ENCODE measurements at places on chromosomes 1 and 21. TPM values are rescaled to one million over a fixed set of nuclear protein-coding genes. Genes with fewer than 3 reads are reported as not detected.

DNA sequence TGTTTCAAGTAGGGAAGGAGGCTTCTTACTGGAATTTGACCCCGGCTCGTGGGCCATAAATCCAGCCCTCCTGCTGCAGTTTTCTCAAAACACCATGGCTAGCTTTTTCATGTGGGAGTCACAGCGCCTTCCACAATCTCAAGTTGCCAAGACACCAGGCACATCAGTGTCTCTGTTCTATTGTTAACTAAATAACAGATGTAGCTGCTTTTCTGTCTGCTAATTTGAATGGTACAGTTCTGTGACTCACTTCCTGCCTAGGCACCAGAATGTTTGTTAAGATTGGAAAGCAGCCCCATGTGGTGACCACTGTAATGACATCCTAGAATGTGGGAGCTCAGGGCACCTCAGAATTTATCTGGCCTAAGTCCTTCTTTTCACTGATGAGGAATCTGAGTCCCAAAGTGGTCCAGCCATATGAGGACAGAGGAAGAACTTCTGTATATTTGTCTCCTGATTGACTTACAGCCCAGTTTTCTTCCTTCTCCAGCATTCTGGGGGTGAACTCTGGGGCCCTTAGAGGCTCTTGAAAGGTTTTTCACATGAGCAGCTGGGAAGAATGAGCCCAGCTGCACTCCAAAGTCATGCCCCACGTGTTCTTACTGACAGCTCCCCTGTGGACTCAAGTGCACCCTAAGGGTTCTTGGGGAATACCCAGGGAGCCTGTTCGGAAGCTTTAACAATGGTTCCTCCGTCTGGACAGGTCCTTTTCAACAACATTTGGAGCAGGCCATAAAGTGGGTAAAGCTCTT lies 27.5 kb downstream of the TRIM45 start:
- no peaks in the 10 kb centered on the region for H3K27me3 ChIP-seq
- no peaks in the 10 kb centered on the region for H3K4me1 ChIP-seq
- H3K27ac ChIP-seq = peak overlapping the region; percentile 45
- peak; percentile 66 for DNase-seq
- H3K36me3 ChIP-seq = peaks cover 17% of the 10 kb centered on the region

DNA sequence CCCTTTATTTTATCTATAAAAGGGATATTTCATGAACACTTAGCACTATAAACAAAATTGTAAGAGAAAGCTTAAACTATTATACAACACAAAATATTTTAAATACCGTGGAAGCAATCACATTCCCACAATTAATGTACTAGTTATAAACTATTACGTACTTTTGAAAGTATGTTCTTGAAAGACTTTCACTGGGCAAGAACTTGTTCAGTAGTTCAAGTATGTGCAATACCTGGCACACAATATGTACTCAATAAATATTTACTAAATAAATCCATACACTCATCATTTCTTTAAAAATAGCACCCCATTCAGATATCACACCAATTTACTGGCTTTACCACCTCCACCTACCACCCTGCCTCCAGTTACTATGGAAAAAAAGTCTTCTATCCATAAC lies 12.6 kb upstream of the FMO2 start:
- no peak overlapping the region for H3K4me3 ChIP-seq
- DNase-seq = no peak
- H3K4me1 ChIP-seq = no peaks in the 10 kb centered on the region
- H3K36me3 ChIP-seq = no peaks in the 10 kb centered on the region

GRCh38 chr1:230196077-230196476 lies 129.0 kb downstream of the GALNT2 start:
- no peak overlapping the region for H3K27ac ChIP-seq
- no peak for DNase-seq
- H3K4me1 ChIP-seq = no peaks in the 10 kb centered on the region
- no peaks in the 10 kb centered on the region for H3K36me3 ChIP-seq
- no peak overlapping the region for H3K4me3 ChIP-seq
- H3K27me3 ChIP-seq = no peaks in the 10 kb centered on the region

DNA sequence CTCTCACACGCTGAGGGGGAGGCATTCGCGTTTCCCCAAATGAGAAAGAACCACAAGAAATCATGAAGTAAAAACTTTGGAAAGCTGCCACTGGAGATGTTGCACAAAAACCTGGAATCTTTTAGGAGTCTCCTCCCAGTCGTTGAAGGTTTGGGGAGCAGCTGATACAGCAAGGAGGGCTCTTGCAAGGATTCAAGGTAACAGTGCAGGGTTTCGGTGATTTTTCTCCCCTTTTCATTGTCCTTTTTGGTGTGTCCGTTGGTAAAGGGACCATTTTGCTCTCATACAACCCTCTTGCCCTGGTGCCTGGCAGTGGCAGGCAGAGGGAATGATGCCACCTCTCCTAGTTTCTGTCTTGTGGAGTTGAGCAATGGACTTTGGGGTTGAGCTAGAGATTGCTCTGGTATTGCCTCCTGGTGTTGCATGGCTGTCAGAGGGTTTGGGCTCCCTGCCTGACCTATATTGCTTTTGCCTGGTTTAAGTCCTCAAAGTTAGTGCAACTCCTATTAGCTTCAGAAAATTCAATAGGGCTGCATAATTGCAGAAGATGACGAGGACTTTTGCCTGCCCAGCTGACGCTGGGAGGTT lies 872 bp downstream of the BRINP2 start:
- no peak for DNase-seq
- no peak overlapping the region for H3K27ac ChIP-seq
- H3K36me3 ChIP-seq = no peaks in the 10 kb centered on the region
- no peaks in the 10 kb centered on the region for H3K4me1 ChIP-seq

DNA sequence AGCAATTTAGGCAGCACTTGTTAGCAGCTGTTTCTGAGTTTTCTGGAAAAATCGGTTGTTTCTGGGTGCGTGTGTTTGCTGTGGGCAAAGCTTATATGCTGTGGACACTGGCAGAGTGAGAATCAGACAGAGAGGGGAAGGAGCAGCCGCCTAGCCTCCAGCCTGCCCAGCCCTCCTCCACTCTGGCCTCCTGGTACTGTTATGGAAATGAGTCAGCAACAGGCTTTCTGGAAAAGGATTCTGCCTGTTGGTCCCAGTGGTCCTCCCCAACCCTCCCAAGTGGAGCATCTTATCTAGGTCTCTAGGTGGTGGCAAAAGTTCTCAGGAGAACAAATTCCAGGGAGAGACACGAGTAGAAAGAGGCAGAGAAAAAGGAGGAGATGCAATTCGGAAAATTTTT lies 42.2 kb upstream of the GOLT1A start:
- no peaks in the 10 kb centered on the region for H3K4me1 ChIP-seq
- no peaks in the 10 kb centered on the region for H3K36me3 ChIP-seq
- DNase-seq = no peak
- no peaks in the 10 kb centered on the region for H3K27me3 ChIP-seq

- no peaks in the 10 kb centered on the region for H3K4me1 ChIP-seq
- H3K36me3 ChIP-seq = no peaks in the 10 kb centered on the region
- H3K27ac ChIP-seq = no peak overlapping the region
- no peaks in the 10 kb centered on the region for H3K27me3 ChIP-seq
- DNase-seq = no peak
- H3K4me3 ChIP-seq = no peak overlapping the region
Observed at GRCh38 chr21:28632755-28633408, 359.8 kb downstream of the LTN1 start.

- H3K36me3 ChIP-seq = no peaks in the 10 kb centered on the region
- no peak for DNase-seq
- peaks cover 40% of the 10 kb centered on the region for H3K27me3 ChIP-seq
- H3K4me1 ChIP-seq = no peaks in the 10 kb centered on the region
Observed at GRCh38 chr1:22567197-22567596, 3.9 kb downstream of the EPHA8 start.

DNA sequence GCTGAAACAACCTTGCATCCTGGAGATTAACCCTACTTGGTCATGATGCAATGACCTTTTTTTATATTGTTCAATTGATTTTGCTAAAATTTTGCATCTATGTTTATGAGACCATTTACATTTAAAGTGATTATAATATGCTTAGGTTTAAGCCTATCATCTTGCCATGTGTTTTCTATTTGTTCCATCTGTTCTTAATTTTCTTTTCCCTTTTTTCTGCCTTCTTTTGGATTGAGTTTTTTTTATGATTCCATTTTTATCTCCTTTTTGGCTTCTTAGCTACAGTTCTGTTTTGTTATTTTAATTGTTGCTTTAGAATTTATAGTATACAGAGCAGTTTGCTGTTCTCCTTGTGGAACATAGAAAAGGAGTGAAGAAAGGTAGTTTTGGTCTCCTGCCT lies 385.1 kb upstream of the USP24 start:
- no peaks in the 10 kb centered on the region for H3K36me3 ChIP-seq
- no peak for DNase-seq
- H3K27me3 ChIP-seq = no peaks in the 10 kb centered on the region
- no peaks in the 10 kb centered on the region for H3K4me1 ChIP-seq
- H3K27ac ChIP-seq = no peak overlapping the region

PGLYRP4 gene
- not detected for polyA plus RNA-seq

NTMT2 gene
- polyA plus RNA-seq = not detected

Measured in small intestine (tissue), 16 donors.